ENCODE measurements at places on chromosomes 6 and 20.

GRCh38 chr6:155561257-155561965, 105.8 kb upstream of the NOX3 start:
- DNase-seq: peak; percentile 21

DNA sequence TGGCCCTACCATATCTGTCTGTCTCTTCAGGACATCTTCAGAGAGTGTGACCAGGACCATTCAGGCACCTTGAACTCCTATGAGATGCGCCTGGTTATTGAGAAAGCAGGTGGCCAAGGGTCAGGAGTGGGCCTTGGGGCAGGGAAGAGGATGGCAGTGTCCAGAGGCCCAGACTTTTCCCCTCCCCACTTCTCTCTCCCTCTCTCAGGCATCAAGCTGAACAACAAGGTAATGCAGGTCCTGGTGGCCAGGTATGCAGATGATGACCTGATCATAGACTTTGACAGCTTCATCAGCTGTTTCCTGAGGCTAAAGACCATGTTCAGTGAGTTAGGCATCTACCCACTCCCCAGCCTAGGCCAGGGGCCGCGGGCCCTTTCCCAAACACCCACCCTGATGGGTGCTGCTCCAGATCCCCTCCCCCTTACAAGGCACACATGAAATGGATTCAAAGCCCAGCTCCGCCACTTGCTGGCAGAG, 24.3 kb downstream of the CAPN11 start:
- DNase-seq: no peak

DNA sequence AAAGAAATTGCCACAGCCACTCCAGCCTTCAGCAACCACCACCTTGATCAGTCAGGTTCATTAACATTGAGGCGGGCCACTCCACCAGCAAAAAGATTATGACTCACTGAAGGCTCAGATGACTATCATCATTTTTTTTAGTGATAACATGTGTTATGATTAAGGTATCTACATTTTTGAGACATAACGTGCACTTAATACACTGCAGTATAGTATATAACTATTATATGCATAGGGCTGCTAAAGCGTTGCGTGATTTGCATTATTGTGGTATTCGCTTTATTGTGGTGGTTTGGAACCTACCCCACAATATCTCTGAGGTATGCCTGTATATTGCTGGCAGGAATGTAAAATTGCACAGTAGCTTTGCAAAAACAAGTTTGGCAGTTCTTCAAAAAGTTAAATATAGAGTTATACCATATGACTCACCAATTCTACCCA, 6.8 kb upstream of the RIPK1 start:
- DNase-seq: peak; percentile 83

DNA sequence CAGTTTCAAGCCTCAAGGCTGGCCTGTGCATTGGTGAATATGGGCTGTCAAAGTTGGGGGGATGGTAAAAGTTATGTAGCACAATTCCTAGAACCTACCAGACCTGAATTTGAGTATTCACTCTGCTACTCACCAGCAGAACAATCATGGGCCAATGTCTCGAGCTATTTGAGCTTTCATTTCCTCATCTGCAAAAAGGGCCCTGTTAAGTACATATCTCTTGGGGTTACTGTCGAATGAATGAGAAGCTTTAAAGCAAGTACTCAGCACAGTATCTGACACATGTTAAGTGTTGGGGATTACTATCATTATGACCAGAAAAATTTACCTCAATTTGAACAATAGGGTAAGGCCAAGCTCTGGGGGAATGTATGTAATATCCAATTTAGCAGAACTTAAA, 13.5 kb upstream of the ENPP4 start:
- DNase-seq: no peak

DNA sequence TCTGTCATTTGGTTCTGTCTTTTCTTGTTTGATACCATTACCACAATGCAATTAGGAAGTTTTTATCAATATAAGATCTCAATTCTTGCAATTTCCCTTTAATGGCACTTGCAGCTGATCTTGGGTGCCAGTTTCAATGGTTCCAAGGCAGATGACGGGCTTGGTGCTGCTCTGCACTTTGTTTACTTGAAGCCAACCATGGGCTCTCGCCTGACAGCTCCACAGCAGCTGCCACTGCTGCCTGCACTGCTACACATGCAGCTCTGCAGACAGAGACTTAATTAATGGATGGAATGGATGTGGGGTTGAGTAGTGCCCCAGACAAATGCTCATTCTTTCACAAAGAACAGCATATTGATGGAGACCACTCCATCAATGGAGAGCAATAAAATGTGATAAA, 1024.3 kb upstream of the EPHA7 start:
- no peak for DNase-seq

DNA sequence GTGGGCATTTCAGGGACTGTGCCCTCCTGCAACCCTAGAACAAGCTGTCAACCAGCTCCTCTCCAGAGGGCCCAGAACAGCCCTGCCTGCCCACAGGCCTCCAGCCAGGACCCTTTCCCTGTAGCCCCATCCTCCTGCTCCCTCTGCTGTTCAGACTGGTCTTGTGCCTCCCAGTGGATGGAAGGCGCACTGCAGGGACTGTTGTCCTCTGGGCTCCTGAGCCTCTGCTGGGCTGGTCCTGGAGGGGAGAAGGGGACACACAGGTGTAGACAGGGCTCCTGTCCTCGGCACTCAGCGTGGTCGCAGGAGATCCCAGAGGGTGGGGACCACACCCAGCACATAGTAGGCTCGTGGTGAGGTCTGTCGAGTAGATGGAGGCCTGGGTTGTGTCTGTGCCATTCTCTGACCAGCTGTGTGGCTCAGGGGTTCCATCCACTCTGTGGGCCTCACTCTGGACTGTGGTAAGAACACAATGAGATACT, 11.5 kb downstream of the ITPR3 start:
- peak; percentile 49 for DNase-seq

GRCh38 chr20:58637466-58638213, 13.4 kb upstream of the STX16 start:
- DNase-seq: no peak

GRCh38 chr6:43089874-43090558, 13.9 kb downstream of the PTK7 start:
- peak; percentile 39 for DNase-seq

DNA sequence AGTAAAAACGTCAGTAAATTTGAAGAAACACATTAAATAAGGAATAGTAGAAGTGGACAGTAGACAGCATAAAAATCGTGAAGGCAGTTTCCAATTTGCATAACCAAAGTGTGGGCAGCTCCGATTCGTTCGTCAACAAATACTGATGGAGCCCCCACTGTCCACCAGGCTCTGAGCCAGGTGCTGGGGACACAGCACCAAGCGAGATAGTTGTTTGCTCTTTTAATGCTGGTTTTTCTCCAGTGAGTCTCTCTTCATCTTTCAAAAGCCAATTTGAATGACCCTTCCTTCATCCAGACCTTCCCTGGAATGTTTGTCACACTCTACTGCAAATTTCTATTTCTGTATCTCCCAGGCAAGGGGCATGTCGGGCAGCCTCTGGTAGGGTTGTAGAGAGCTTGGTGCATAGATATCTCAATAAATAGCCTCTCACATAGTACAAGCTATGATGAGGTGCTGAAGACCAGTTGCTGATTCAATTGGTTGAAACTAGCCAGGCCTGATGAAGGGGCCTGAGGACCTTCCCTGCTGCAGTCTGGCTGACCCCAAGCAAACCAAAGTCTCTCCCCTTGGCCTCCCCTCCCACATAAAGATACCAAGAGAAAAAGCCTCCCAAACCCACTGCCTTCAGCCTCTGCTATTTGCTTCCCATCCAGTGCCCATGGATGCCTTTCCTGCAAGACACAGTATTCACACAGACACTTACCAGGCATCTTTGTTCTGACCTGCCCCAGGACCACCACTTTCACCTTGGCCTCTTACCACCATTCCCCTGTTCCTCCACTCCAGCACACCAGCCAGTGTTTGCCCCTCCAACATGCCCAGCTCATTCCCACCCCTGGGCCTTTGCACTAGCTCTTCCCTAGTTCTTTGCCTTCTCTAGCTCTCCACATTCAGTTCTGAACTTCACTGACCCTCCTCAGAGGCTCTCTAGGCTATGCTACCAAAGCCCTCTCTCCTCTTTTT, 125.2 kb downstream of the CEBPB start:
- DNase-seq: no peak

- no peak for DNase-seq
Measured at GRCh38 chr6:146881228-146882181, 282.7 kb downstream of the ADGB start.

DNA sequence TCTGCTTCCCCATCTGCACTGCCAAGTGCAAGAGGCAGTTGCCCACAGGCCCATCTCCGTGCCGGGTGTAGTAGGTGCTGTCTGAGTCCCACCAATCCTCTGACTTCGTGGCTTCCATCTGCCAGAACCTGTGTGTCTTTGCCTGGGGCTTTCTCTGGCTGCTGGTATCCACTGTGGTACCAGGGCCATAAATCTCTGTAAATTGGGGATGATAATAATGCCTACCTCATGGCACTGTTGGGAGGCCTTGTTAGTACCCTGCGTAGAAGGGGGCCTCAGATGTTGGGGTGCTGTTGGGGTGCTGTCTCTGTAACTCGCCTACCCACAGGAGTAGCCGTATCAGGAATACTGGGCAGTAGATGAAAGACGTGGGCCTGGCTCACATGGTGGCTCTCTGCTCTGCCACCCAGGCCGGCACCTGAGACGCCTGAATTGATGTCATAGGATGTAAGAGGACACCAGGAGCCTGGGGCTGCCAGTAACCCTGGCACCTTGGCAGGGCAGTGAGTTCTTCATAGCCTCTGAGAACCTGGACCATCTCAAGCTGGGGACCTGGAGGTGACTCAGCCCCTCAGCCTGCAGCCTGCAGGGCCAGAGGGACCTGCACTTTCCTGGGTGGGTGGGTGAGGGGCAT, 94.1 kb upstream of the RNF24 start:
- DNase-seq: no peak

GRCh38 chr6:169802790-169803189, 51.4 kb downstream of the ERMARD start:
- DNase-seq: no peak

GRCh38 chr20:6953611-6954010, 186.1 kb downstream of the BMP2 start:
- DNase-seq: no peak

DNA sequence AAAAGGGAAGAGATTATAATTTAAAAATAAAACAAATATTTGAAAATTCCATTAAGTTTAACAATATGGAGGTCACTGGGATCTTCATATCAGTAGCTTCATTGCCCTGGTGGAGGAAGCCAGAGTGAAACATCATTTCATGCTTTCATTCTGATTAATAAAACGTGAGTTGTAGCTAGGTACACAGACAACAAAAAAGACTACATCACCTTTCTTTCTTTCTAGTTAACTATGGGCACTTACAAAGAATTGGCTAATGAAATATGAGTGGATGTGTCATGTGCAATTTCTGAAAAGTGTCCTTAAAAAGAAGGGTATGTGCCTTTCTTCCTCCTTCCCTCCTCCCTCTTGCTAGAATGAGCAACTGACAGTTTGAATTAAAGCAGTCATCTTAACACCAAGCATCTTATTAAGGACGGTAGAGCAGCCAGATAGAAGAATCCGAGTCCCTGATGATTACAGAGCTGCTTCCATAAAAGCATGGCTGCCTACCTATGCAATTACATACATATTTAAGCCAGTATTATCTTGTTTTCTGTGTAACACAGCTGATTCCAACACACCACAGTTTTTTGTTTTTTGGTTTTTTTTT, 3.4 kb downstream of the SERAC1 start:
- DNase-seq: no peak

- DNase-seq: peak; percentile 11
Measured at GRCh38 chr6:154479771-154480639, 30.5 kb downstream of the CNKSR3 start.

GRCh38 chr6:136073216-136073615, 176.9 kb downstream of the MTFR2 start:
- no peak for DNase-seq

GRCh38 chr20:36836591-36837269, 39.2 kb upstream of the TLDC2 start:
- DNase-seq: peak; percentile 64

GRCh38 chr6:25454136-25454535, 175.0 kb downstream of the CARMIL1 start:
- DNase-seq: peak; percentile 29

DNA sequence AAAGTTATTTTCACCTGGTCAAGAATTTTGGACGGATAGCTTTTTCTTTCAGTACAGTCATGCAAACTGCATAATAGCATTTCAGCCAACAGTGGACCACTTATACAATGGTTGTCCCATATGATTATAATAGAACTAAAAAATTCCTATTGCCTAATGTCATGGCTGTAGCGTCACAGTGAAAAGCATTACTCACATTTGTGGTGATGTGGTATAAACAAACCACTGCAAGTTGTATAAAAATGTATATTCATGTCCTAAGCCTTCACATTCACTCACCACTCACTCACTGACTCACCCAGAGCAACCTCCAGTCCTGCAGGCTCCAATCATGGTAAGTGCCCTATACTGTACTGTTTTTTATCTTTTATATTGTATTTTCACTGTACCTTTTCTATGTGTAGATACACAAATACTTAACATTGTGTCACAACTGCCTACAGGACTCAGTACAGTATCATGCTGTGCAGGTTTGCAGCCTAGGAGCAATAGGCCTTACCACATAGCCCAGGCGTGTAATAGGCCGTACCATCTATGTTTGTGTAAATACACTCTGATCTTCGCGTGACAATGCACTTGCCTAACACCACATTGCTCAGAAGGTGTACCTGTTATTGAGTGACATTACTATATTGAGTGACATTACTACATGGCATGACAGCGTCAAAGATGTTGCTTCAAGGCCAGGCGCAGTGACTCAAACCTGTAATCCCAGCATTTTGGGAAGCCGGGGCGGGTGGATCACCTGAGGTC, 17.9 kb downstream of the ABHD12 start:
- DNase-seq: peak; percentile 98

DNA sequence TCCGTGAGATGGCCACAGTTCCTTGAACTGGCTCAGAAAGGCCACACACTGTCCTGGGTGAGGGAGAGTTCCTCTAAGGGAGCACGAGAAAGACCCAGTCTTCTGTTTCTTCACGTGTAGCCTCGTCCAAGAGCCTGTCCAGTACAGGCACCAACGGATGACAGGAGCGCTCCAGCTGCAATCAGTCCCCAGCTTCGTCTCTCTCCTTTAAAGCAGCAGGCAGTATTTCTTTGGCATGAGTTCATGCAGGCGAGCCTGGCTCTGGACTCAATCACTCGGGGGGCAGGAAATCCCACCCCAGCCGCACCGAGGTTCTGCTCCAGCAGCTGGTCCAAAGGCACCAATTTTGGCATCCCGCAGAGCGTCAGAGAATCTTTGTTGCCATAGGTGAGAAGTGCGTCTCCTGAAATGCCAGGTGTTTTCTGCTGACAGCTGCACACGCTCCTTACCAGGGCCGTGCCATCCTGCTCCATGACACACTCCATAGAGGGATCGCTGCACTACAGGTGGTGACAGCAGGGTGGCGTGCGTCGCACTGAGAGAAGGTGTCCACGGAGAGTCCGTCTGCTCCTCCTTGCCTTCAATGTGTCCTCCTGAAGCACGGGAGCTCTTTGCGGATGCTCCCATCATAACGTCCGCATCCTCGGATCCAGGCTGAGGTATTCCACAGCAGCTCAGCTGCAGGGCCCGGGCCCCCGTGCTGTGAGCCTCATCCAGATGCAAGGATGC, 59.6 kb upstream of the AFDN start:
- no peak for DNase-seq

- peak; percentile 89 for DNase-seq
Measured at GRCh38 chr20:40868551-40869217, 159.9 kb upstream of the TOP1 start.
